ENCODE measurements at places on chromosomes 5 and 9. TPM values are rescaled to one million over a fixed set of nuclear protein-coding genes. Genes with fewer than 3 reads are reported as not detected.

PCDHA12 gene
- polyA plus RNA-seq: 0.07 TPM

SPARC gene
- 441 TPM for polyA plus RNA-seq

GRCh38 chr5:8320244-8320643 lies 451.3 kb downstream of the MTRR start:
- no peak for DNase-seq

GRCh38 chr9:68418259-68418845 lies 61.9 kb downstream of the PGM5 start:
- DNase-seq: no peak

DNA sequence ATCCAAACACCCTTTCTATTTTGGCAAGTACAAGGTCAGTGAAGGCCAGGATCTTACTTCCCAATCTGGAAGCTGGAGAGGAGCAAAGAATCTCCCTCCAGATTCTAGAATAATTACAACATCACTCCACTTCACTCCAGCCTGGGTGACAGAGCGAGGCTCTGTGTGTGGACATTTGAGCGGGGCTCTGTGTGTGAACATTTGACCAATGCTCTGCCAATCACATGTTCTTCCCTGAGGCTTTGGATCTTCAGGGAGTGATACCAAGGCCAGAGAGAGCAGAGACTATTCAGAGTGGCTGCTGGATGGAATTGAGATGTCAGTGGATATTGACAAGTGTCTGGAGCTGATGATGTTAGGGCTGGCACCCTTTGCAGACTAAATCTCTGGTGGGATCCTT lies 24.7 kb upstream of the ANKRD34B start:
- DNase-seq: no peak

DNA sequence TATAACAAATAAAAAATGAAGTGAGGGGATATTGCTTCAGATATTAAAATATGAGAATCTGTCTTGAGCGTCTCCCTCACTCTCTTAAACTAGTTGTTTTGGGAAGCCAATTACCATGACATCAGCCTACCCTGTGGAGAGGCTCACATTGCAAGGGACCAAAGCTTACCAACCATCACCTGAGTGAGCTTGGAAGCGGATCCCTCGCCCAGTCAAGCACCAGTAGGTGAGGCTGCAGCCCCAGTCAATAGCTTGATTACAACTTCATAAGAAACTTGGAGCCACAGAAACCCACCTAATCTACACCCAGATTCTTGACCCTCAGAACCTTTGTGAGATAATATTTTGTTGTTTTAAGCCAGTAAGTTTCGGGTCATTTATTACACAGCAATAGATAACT lies 206.2 kb downstream of the CEMIP2 start:
- no peak for DNase-seq

- no peak for DNase-seq
Measured at GRCh38 chr9:130870491-130871381, 25.9 kb downstream of the QRFP start.
